ENCODE measurements at places on chromosomes 5 and 9.

GRCh38 chr5:59648038-59648831 lies 245.3 kb downstream of the PDE4D start:
- no peaks in the 10 kb centered on the region for H3K36me3 ChIP-seq
- no peak for DNase-seq

DNA sequence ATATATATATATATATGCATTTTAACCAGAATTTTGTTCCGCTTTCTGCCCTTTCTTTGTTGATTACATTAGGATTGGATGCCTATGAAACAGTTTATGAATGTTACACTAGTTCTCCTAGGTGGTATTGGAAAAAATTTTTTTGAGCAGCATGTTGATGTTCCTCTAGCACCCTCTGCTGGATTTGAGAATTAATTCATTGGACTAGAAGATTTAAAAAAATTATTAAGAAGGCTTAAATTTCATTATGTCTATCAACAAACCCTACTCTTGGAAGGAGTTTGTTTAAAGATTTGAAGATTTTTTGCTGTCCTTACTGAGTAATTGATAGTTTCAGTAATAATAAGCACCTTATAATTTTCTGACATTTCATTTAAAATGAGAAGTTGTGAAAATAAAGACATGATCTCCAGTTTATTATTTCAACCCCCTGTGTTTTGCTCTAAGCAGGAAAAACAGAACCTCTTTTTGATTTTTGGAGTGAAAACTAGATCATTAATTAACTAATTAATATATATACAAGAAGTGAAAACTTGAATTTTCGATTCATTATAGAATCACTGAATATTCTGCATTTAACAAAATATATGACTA lies 89.6 kb downstream of the CCDC171 start:
- H3K36me3 ChIP-seq, result no peaks in the 10 kb centered on the region
- H3K27ac ChIP-seq, result no peak overlapping the region
- no peak overlapping the region for H3K4me3 ChIP-seq
- H3K27me3 ChIP-seq, result no peaks in the 10 kb centered on the region
- no peak for DNase-seq

- no peak overlapping the region for H3K27ac ChIP-seq
- no peaks in the 10 kb centered on the region for H3K36me3 ChIP-seq
- H3K27me3 ChIP-seq, result no peaks in the 10 kb centered on the region
- H3K4me3 ChIP-seq, result no peak overlapping the region
- no peak for DNase-seq
These were observed 157.1 kb downstream of the TLE1 start for GRCh38 chr9:81532251-81532650.

- no peaks in the 10 kb centered on the region for H3K27me3 ChIP-seq
- peak overlapping the region; percentile 73 for H3K27ac ChIP-seq
- no peaks in the 10 kb centered on the region for H3K36me3 ChIP-seq
- DNase-seq, result no peak
- no peak overlapping the region for H3K4me3 ChIP-seq
These were observed 1.0 kb upstream of the NIM1K start for GRCh38 chr5:43190755-43191603.

GRCh38 chr5:101338226-101338625 lies 435.1 kb upstream of the ST8SIA4 start:
- no peak overlapping the region for H3K4me3 ChIP-seq
- no peaks in the 10 kb centered on the region for H3K27me3 ChIP-seq
- H3K4me1 ChIP-seq, result no peaks in the 10 kb centered on the region
- no peaks in the 10 kb centered on the region for H3K36me3 ChIP-seq
- no peak overlapping the region for H3K27ac ChIP-seq

- H3K4me1 ChIP-seq, result no peaks in the 10 kb centered on the region
- no peaks in the 10 kb centered on the region for H3K36me3 ChIP-seq
- H3K27ac ChIP-seq, result no peak overlapping the region
- no peak for DNase-seq
These were observed 24.0 kb downstream of the OR1J1 start for GRCh38 chr9:122453677-122454135.

DNA sequence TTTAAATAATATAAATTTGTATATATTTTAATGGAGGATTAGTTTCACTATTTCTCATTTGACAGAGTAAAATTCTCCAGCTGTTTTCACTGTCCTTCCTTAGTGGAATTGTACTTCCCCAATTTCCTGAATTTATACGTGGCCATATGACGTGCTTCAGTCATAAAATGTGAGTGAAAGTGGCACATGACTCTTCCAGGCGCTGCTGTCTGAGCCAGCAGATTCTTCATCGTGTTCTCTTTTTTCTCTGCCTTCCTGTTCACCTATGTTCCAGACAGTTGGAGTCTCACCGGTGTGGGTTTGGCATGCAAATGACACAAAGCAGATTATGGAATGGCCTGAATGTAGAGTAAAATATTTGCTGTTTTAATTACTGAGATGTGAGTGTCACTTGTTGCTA lies 684.1 kb downstream of the SEMA5A start:
- no peaks in the 10 kb centered on the region for H3K36me3 ChIP-seq
- H3K27me3 ChIP-seq, result no peaks in the 10 kb centered on the region
- no peak overlapping the region for H3K4me3 ChIP-seq

DNA sequence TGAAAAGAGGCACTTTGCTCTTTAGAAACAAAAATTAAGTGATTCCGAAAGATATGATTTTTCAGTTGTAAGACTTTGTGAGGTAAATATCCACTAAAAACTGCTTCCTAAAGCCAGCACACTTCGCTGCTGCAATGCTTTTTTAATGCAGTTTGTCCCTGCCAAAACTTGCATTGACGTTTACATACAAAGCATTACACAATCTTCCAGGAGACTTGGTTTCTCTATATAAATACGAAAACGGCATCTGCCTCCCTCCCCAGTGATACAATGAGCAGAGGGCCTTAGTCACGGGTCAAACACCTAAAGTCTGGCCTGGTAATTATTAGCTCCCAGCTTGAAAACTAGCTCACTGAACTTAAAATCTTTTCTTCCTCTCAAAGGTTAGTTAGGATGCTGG lies 170.7 kb downstream of the TSSK1B start:
- no peaks in the 10 kb centered on the region for H3K36me3 ChIP-seq
- no peak for DNase-seq

DNA sequence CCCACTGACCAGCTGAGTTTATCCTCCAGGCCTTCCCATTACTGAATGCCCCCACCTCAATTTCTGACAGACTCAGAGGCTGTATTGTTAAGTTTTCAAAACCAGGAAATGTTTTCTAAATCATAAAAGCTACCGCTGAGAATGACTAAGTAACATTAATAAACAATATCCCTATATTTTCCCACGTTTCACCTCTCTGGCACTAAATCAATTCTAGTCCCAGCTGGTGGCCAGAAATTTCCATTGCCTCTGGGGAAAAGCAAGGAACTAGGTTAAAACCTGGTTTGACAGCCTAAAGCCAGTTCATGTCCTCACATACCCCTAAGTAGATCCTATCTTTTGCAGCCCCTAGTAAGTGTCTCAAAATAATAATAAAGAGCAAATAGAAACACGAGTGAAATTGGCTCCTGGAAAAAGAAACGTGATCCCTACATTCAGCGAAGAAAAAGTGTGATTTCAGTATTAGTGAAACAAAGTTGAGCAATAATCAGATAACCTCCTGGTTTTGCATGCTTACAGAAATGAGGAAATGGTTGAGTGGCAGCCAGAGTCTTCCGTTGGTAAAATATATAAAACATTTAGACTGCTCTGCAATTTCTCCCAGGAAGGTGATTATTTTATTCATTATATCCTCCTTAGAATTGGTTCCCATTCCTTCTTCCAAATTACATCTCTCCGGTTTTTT lies 110.9 kb downstream of the ESM1 start:
- H3K27me3 ChIP-seq, result peaks cover 5% of the 10 kb centered on the region
- H3K27ac ChIP-seq, result no peak overlapping the region
- no peaks in the 10 kb centered on the region for H3K36me3 ChIP-seq
- H3K4me3 ChIP-seq, result no peak overlapping the region

DNA sequence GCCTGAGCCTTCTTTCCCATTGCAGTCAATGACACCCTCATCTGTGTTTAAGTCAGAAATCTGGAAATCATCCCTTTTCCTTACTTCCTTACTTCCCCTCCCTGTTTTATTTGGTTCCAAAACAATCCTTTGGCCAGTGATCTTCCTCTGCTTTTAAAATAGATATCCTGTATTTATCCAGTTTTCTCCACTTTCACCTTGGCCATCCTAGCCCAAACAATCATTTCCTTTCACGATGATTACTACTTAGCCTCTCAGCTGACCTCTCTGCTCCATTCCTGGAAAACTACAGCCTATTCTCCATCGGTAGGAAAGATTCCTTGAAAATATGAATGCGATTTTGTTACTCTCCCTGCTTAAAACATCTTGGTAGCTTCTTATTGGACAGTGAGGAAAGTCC lies 565.4 kb downstream of the TLR4 start:
- H3K27ac ChIP-seq, result no peak overlapping the region
- H3K4me3 ChIP-seq, result no peak overlapping the region
- H3K36me3 ChIP-seq, result no peaks in the 10 kb centered on the region
- no peaks in the 10 kb centered on the region for H3K27me3 ChIP-seq
- no peak for DNase-seq

DNA sequence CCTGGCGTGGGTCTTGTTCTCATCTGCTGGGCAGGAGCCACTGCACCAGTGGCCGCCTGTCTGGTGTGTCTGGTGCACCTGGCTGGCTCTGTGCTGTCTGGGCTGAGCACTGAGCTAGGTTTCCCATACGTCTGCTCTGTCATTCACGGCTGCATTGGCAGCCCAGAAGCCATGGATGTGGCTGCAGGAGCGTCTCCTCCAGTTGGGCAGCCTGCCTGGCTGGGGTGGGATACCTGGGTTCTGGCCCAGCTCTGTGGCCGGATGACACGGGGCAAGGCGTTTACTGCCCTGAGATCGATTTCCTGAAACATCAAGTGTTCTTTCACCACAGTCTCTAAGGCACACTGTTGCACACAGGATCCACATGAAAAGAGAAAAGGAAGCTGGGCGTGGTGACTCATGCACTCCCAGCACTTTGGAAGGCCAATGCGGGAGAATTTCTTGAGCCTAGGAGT lies 25.5 kb upstream of the SLC25A51 start:
- peaks cover 6% of the 10 kb centered on the region for H3K4me1 ChIP-seq
- no peaks in the 10 kb centered on the region for H3K27me3 ChIP-seq
- H3K4me3 ChIP-seq, result no peak overlapping the region

DNA sequence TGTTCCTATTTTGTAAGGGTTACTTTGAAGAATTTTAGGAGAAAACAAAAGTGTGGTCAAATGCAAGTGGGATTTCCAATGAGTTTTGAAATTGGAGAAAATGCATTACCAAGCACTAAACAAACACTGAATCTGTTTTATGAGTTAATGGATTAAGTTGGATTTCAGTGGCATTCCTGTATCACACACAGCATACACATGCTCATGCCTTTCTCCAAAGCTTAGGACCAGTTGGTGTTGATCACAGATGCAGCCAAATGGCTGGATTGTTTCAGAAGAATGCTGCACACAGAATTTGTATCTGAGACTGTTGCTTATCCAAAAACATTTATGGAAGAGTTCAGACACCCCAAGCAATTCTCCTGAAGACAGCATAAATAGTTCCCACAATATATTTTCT lies 611.1 kb downstream of the ACTL7B start:
- no peak overlapping the region for H3K4me3 ChIP-seq
- H3K27me3 ChIP-seq, result no peaks in the 10 kb centered on the region
- no peaks in the 10 kb centered on the region for H3K4me1 ChIP-seq
- no peak overlapping the region for H3K27ac ChIP-seq

GRCh38 chr5:96083361-96083881 lies 121.8 kb upstream of the ELL2 start:
- H3K4me3 ChIP-seq, result no peak overlapping the region
- DNase-seq, result no peak
- H3K4me1 ChIP-seq, result no peaks in the 10 kb centered on the region
- H3K36me3 ChIP-seq, result no peaks in the 10 kb centered on the region

DNA sequence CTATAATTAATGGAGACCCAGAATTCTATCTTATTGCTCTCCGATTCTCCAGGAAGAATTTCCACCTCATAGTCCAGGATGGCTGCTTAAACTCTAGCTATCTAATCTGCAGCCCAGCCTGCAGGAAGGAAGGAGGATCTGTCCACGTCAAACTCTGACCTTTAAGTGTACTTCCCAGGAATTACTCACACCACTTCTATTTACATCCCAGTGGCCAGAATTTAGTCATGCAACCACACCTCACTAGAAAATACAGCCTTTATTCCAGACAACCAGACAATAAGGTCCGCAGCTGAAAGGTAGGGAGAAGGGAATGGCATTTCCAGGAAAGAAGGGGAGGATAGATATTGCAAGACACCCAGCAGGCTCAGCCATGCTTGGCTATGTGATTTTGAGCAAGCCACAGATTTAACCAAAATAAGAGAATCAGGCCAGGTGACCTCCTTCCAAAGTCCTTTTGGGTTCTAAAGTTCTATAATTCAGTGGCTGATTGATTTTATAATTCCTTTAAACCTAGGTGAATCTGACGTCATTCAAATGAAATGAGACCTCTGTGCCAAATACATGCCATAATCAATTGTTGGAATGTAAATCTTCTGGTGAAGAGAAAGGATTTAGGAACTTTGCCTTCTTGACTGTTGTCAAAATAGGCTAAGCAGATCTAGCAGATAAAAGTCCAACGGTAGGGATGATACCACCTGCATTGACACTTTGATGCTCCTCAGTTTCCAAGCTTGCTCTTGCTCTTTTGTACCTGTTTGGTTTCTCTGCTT lies 3.7 kb upstream of the DENND1A start:
- no peaks in the 10 kb centered on the region for H3K36me3 ChIP-seq
- H3K27ac ChIP-seq, result no peak overlapping the region
- H3K4me1 ChIP-seq, result no peaks in the 10 kb centered on the region
- no peak overlapping the region for H3K4me3 ChIP-seq

DNA sequence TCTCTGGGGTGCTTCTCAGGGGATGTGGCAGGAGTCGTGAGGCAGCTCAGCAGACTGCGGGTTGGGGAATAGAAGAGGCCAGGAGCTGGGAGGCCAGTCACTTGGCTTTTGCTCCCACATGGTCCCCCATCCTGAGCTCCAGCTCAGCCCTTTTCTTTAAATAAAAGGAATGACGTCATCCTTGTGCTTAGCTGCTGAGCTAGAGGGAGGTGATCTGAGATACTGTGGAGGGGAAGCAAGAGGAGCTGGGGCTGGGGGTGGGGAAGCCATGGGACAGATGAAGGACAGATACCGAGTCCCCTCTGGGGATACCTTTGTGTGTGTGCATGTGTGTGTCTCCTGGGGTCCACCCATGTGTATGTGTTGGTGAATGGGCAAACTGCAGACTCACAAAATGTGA lies 89.0 kb upstream of the ARAP3 start:
- no peak overlapping the region for H3K4me3 ChIP-seq
- H3K4me1 ChIP-seq, result no peaks in the 10 kb centered on the region
- H3K27ac ChIP-seq, result no peak overlapping the region
- no peaks in the 10 kb centered on the region for H3K27me3 ChIP-seq

DNA sequence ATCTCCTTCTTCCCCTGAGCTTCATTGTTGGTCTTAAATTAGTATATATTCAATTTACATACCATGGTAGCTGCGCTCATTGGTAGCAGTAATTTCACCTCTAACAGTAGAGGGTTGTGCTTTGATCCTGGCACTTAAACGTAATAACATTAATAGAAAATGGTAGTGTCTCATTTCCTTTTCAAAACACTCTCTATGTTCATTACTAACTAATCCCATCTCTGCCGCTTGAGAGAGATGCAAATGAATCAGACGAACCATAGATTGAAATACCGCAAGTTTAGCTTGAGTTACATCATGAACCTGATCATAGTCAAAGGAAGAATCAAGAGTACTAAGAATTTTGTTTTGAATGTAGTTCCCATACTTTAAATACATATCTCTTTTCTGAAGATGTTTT lies 2.2 kb downstream of the THBS4 start:
- no peak for DNase-seq
- peaks cover 60% of the 10 kb centered on the region for H3K27me3 ChIP-seq
- H3K27ac ChIP-seq, result no peak overlapping the region
